Aorta (tissue), 5 donors: ENCODE measurements at places on chromosomes 11 and 22.
A peak's percentile ranks its signal among the peaks of the same experiment; 100 is the strongest.

GRCh38 chr11:88181776-88182175 lies 6.5 kb upstream of the RAB38 start:
- DNase-seq = no peak

GRCh38 chr11:1387961-1388762 lies 1.6 kb upstream of the BRSK2 start:
- DNase-seq = no peak

DNA sequence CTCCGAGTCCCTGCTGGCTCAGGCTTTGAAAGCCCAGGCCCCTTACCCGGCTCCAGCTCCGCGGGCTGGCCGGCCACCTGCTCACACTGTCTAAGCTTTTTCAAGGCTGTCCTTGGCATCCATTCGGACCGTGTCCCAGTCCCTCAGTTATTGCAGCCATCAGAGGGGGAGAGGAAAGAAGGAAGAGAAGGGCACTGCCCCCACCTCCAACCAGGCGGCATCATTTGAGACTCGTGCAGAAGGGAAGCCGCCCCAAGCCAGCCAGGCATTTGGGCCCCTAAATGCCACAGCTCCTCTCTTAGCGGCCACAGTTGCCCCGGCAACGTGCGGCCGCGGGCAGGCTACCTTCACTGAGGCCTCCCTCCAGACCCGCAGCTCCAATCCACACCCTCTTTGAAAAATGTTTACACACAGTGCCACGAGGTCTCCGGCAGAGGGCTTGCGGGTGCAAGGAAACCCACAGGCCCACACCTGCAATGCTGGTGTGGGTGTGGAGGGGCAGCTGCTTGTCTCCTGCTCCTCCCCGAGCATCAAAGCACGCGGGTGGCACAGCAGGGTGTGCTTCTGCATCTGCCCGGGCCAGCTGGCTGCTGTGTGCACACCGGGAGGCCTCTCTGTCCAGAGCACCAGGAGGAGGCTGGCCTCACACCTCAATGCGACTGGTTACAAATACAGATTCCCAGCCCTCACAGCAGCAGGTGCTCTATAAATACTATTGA lies 124.4 kb downstream of the CTTN start:
- DNase-seq = peak; percentile 24

DNA sequence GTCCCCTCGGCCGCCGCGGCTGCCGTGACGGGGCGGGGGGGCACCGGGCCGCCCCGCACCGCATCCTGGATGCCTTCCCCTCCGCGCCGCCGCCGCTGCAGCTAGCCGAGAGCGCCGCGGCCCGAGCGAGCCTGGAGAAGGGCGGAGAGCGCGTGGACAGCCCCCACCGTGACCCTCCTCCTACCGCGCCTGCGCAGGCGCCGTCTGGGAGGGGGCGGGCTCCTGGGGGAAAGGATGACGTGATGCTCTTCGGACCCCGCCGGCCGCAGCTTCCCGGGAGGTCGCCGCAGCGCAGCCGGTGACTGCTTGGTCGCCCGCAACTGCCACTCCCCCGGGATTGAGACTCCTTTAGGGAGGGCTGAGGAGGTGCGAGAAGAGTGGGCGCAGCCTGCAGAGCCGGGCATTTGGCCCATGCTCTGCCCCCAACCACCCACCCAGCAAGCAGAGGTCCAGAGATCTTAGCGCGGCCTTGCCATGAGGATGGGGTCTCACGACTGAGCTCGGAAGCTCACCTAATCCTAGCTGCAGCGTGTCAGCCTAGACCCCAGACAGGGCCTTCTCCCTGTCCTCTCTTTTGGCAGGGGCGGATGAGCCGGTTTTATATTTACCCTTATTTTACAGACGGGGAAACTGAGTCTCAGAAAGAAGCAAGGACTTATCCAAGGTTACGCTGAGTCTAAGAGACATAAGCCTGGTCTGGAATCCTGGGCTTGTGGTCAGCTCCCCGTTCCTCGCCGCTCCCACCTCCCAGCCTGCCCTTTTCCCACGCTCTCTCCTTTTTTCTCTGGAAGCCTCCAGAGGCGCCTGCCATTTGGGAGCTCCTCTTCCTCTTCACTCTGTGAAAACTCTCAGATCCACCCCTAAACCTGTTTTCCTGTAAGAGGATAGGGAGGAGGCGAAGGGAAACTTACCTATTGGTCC lies at the start of gene DENND5A:
Gene DENND5A (minus strand): TSS at position 140 of the 921 bp plus-strand sequence. CDS start 281 bp downstream, outside the sequence.
- DNase-seq = peak; percentile 91

DNA sequence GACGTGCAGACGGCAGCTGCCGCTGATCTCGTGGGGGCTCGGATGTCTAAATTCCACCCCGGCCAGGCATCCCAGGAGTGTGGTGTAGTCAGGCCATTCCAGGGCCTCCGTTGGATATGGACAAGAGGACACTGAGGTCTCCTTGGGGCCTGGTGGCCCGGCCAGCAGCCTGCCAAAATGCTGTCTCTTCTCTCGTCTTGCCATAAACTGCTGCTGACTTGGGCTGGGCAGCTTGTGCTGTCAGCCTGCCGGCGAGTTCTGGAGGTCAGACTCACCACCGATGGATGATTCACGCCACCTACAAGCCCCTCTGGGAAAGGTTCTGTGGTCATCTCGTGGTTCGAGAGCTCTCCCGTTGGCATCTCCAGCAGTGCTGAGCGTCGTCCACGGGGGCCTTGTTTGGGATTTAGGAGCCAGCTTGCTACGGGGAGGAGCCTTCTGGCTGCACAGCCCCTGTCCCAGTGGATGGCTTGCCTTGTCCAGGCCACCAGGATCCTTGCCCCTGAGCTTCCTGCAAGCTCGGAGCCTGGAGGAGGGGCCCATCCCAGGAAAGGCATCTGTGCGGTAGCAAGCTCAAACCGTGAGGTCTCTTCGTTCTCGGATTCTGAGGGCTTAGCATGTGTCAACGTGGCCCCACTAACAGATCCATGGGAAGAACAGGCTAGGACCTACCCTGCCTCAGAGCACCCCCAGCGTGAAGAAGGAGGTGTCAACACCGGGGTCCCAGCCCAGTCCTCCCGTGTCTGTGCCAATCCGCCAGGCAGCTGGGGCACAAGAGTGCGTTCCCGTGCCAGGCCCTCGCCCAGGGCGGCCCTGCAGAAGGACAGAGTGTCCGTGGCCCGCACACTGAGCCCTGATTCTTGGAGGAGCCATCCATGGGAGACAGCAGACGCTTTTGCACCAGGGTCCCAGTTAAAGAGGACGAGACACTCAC lies 1114.1 kb downstream of the BRD1 start:
- DNase-seq = peak; percentile 59
